ENCODE measurements at places on chromosomes 12 and 14.

DNA sequence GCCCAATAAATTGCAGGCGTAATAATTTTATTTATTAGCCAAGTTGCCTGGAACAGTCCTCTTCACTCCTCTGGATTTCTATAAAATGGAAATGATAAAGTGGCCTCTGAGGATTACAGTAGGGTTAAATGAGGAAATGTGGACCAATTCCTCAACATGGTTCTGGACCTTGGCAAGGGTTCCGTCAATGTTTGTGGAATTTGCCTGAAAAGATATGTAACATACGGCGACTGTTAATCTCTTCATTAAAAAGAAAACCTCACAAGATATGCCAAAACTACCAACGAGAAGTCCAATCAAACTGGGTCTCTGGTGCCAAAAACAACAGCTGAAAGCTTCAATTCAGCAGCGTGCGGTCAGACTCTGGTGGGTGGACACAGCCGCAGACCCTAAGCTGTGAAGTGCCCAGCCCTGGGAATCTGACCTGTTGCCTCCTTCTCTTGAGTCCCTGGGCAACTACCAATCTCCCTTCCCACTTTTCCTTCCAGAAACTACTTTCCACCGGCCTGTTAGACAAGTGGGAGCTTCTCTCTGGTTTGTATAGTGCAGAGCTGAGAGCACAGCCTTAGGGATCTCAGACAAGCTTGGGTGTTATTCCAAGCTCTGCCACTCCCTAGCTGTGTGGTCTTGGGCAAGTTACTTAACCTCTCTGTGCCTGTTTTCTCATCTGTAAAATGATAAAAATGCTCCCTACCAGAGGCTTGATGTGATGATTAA is 190.5 kb upstream of the GSC start:
- no peak for DNase-seq

- no peak for DNase-seq
Observed at GRCh38 chr12:101866615-101867373, 10.6 kb upstream of the DRAM1 start.

DNA sequence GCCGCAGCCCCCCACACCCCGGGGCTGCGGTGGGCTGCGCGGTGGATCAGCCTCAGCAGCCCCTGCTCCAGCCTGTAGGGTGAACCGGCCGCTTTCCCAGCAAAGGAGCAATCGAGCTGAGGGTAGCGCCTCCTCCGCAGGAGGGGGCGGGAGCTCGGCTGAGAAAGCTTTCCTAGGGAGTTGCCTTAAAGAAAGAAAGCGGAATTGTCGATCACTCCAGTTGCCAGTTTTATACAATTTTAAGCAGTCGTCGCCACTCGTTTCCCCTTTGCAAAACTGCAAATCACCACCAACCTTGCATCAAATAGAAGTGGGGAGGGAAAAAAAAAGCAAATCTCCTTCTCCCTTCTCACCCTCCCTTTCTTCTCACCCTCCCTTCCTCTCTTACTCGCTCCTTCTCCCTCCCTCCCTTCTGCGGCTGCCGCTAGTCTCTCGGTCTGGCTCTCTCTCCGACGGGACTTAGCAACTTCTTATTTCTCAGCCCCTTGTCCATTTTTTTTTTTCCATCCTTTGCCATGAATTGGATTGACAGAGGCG is at the start of gene PDE3A:
TSS of gene PDE3A (plus strand) at position 424 of the 537 bp plus-strand sequence. CDS start 748 bp downstream, outside the sequence.
- no peak for DNase-seq

DNA sequence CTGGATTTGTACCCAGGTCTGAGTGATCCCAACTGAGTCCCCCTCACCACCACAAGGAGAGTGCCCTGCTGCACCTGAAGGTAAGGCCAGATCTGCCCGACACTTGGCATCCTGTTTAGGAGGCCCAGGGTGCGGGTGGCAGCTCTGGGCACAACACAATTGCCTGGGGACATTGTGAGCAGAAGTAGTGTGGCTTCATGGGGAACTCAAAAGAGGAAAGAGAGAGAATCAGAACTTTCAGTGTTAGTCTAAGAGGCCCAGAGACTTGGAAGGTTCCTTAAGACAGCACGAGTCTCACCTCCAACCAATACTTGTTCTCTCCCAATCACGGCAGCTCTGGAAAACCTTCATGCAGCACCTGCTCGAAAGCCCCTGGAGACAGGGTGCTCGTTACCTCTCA is 6.6 kb upstream of the SLC8B1 start:
- DNase-seq, result no peak

DNA sequence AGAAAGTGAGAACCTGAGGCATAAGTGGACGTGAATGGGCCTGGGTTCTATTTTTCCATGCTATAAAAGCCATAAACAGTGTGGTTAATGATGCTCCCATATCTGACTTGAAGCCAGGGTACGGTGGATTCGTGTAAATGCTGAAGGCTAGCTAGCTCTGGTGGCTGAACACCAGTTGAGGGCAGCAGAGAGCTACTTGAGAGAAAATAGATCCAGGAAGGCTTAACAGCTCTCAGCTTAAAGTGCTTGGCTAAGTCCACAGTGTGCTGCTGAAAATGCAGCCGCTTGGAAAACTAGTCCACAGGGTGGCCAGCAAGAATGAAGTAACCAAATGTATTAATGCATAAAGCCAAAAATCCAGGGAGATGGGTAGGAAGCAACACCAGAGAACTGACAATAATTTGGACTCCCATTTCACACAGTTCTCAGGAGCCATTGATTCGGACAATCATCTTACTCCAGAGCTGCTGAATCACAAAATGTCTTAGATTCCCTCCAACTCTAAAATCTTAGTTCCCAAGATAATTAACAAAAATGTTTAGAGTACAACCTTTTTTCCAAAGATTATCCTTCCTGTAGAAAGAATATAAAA is 15.0 kb upstream of the FOXG1 start:
- DNase-seq, result no peak

GRCh38 chr14:47857646-47858045 is 182.2 kb upstream of the MDGA2 start:
- no peak for DNase-seq

- DNase-seq, result no peak
Observed at GRCh38 chr14:87494010-87494409, 499.0 kb downstream of the GALC start.

DNA sequence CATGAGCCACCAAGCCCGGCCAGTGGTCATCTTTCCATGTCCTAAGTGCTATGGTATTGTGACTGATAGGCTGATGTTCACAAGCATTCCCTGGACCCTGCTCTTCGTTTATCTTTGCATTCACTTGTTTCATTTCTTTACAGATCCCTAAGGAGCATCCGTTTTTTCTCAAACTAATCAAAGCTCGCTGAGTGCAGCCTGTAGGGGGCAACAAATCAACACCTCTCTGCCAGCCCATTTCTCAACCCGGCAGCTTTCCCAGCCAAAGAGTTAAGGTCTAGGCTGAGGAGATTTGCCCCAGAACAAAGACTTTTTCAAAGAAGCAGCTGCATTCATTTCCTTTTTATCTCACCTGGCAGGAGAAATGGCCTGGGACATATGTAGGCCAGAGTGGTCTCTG is 12.1 kb downstream of the SIRT4 start:
- DNase-seq, result no peak

- DNase-seq, result no peak
Observed at GRCh38 chr14:94161058-94161457, 13.1 kb upstream of the PPP4R4 start.

GRCh38 chr14:37591941-37592481 is 3.0 kb downstream of the FOXA1 start:
- no peak for DNase-seq

GRCh38 chr14:105783707-105784106 is 257.3 kb downstream of the TMEM121 start:
- no peak for DNase-seq

DNA sequence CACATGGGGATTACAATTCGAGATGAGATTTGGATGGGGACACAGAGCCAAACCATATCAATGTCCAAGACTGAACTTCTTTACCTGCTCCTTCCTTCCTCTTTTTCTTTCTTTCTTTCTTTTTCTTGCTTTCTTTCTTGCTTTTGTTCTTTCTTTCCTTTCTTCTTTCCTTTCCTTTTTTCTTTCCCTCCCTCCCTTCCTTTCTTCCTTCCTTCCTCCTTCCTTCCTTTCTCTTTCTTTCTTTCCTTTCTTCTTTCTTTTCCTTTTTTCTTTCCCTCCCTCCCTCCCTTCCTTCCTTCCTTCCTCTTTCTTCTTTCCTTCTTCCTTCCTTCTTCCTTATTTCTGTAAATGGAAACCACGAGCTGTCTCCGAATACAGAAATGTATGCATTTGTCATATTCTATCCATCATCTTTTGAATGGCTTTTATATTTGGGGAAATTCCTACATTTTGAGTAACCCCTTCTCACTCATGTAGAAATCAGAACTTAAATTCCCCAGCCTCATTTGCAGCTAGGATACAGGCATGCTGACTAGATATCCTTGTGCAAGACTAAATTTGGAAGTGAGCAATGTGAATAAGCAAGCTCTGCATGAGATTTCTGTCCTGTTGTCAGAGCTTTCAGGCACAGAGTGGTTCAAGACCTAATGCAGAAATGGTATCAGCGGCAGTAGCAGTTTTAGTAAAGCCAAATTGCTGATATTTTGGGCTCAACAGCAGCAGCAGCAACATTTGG is 11.5 kb downstream of the GPR33 start:
- no peak for DNase-seq

- DNase-seq, result no peak
Observed at GRCh38 chr14:70254476-70254961, 65.8 kb upstream of the SLC8A3 start.

- no peak for DNase-seq
Observed at GRCh38 chr12:116990971-116991966, 80.5 kb downstream of the FBXW8 start.

DNA sequence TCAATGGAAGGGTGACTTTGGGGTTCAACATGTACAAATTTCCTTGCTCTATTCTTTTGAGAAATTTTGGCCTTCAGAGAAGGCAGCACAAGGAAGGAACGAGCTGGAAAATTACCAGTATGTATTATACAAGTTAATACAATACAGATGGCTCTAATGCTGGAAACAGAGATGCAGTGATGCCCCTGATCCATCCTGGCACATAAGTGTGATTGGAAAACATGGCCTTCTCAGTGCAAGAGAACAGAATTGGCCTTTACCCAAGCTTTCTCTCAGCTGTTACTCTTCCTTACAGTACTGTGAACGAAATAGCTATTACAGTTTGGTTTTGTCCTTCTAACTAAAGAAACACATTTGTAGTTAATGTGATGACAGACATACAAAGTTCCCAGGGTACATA is 102.5 kb upstream of the GPHB5 start:
- DNase-seq, result no peak

DNA sequence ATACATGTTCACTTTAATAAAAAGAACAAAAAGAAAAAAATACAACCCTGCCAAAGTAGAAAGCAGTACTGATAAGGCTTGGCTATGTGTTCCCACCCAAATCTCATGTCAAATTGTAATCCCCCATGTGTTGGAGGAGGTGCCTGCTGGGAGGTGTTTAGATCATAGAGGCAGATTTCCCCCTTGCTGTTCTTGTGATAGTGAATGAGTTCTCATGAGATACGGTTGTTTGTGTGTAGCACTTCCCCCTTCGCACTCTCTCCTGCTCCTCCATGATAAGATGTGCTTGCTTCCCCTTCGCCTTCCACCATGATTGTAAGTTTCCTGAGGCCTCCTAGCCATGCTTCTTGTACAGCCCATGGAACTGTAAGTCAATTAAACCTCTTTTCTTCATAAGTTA is 59.9 kb downstream of the USP15 start:
- no peak for DNase-seq

DNA sequence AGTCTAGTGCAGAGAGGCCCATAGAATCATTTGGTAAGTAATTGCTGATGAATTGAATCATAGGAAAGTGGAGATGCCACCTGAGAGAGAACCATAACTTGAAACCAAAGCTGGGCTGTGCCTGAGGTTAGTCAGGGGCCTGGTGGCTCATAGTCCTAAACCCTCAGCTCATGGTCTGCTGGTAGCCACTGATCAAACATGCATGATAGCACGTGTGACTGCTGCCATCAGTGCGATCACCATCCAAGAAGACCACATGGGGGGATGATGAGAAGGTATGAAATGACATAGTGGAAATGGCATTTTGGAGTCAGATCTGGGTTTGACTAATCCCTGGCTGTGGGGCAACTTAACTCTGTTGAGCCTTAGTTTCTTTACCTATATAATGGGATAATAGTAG is 190.5 kb downstream of the CACNA1C start:
- DNase-seq, result no peak
